Activated CD4-positive, alpha-beta T cell treated with anti-CD3 and anti-CD28 coated beads, Interleukin-2, amount 50 U/mL, for 4 hours (primary cell): ENCODE measurements at places on chromosomes 1 and 21.

DNA sequence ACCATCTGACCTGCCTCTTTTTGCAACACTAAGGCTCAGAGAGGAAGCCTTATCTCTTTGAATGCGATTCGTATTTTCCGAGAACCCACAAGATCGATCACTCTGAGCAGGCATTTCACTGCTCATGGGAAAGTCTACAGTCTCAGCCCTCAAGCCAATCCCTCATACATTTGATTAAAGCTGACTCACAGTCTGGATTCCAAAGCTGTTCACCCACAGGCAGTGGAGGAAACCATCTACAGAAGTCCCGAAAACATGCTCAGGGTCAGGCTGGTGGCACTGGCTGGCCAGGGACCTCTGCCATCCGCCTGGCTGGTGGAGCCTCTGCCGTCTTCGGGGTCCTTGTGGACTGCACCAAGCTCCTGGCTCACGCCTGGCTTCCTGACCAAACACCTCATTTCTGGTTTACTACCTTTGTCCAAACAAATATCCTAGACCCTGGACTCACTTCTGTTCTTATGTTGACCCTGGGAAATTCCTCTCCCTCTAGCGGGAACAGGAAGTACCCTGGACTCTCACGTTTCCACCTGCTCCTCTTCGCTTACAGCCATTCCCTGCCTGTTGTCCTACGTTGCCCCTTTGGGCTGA lies 650.0 kb downstream of the SMYD3 start:
- no peak for DNase-seq

DNA sequence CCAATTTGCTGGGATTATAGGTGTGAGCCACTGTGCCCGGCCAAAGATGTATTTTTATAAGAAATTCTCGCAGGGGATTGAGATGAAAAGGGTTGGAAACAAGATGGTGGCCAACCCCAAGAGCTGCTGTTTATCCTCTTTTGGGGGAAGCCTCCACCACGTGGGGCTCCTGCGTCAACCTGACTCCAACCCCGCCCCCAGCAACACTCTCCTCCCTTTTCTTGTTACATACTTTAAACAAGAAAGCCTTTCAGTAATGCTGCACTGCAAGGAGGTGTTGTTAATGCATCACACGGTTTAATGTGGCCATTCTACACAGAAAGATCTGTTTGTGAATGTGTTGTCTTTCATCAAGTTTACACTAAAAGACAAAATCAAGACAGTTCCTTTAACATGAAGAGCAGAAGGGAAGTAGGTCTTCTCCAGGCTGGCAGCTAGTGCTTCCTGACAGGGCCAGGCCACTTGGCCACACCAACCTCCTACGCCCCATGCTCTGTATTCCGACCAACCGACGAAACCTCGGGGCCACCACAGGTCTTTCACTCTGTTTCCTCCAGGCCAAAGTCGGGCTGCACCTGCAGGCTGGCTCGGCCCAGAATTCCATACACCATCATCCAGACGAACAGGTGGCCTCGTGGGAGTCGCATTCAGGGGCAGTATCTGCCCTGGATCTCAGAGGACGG lies 25.9 kb downstream of the C2CD2 start:
- DNase-seq: no peak

GRCh38 chr1:200081969-200082245 lies 54.4 kb downstream of the NR5A2 start:
- no peak for DNase-seq

DNA sequence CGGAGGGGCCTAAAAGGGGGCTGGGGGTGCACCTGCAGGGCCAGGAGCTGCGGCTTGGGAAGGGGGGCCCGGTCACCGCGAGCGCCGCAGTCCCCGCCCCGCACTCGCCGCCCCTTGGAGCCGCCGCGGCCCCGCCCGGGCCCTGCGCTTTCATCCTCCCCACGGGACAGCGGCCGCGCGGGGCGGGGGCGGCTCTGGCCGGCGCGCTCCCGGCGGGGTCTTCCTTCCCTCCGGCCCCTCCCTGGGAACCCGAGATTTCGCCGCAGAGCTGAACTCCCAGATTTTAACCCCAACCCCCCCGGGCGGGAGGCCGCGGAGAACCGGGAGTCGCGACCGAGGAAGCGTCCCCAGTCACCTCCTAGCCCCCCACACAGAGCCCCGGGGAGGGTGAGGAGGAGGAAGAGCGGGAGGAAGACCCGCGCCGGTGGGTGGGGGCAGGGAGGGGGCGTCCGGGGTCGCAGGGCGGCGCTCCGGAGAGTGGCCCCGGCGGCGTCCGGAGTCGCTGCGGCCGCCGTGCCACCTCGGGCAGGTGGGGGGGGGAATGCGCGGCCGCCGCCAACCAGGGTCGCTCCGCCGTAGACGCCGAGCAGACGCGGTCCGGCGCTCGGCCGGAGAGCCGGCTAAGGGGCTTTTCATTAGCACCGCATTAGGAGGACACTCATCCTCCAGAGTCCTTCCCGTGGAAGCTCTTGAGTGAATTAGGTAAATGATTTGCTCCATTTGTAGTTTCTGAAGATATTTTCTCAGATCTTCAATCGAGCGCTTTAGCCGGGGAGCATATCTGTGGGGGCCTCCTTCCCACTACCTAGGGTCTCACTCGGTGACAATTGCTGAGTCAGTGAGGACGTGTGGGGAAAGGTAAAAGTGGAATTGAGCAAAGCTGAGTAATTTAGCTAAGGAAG lies 31.6 kb upstream of the NFIA start:
- no peak for DNase-seq

DNA sequence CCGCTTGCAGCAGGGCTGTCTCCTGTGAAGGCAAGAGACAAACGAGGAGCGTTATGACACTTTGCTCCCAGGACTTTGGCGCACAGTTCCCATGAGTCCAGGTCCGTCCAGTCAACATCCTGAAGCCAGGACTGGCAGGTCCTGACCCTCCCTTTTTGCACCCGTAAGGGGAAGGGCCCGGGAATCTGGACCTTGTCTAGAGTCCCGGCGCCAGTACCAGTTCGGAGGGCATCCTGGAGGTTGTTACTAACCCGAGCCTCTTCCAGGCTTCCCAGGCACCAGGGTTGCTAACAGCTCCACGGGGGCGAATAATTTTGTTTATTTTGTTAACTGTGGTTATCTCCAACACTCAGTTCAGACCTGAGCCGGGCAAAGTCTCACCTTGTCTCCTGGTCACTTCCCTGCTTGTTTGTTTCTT lies 682 bp upstream of the RWDD3 start:
- DNase-seq: no peak

DNA sequence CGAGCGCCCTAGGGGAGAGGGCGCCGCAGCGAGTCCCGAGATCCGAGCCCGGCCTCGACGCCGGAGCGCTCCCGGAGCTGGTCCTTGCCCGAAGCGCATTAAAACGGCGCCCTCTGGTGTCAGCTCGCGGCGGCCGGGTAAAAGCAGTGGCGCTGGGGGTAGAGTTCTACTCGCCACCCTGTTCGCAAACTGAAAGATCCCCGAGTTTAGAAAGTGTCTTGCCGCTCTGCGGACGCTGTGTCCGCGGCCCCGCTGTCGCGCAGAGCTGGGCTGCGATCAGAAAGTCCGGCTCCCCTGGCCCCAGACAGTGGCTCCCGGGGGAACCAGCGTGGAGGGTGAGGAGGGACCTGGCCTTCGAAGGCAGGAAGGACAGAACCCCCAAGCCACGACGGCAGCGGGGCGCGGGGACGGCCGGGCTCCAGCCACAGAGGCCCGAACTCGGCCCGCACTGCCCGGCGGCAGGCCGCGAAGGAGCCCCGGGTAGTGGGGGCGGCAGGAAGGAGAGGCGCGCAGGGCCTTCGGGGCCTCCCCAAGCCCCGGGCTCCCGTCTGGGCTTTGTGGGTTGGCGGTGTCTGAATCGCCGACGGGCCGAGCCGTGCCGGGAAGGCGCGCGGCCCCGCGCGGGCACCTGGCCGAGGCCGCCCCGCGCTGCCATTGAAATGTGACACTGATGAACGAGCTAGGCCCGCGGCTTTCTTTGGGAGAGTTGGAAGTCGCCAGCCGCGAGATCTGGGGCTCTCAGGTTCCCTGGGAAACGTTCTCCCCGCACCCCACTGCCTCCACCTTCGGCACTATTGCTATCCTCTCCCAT lies 39.1 kb upstream of the NFIA start:
- peak; percentile 82 for DNase-seq

- no peak for DNase-seq
Measured at GRCh38 chr1:179805291-179806195, 62.5 kb downstream of the FAM163A start.

DNA sequence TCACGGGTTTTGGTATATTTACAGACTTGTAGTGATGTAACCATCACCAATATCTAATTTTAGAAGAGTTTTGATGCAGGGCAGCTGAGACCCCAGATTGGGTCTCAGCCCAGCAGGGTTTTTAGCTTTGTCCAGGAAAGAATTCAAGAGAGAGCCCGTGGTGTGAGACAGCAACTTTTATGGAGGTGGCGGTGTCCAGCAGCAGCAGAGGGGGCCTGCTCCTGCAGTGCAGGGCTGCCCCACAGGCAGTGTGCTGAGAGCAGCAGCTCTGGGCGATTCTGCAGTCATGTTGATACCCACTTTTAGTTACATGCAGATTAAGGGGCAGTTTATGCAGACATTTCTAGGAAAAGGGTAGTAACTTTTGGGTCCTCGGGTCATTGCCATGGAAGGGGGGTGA lies 1.8 kb upstream of the EPHX1 start:
- DNase-seq: no peak

- DNase-seq: no peak
Measured at GRCh38 chr21:37199057-37199924, 67.8 kb downstream of the VPS26C start.

- DNase-seq: no peak
Measured at GRCh38 chr21:30209601-30210000, 6.3 kb downstream of the CLDN8 start.

- no peak for DNase-seq
Measured at GRCh38 chr21:22925032-22925431, 1926.8 kb downstream of the NCAM2 start.

GRCh38 chr1:185860859-185861258 lies 126.7 kb downstream of the HMCN1 start:
- no peak for DNase-seq

DNA sequence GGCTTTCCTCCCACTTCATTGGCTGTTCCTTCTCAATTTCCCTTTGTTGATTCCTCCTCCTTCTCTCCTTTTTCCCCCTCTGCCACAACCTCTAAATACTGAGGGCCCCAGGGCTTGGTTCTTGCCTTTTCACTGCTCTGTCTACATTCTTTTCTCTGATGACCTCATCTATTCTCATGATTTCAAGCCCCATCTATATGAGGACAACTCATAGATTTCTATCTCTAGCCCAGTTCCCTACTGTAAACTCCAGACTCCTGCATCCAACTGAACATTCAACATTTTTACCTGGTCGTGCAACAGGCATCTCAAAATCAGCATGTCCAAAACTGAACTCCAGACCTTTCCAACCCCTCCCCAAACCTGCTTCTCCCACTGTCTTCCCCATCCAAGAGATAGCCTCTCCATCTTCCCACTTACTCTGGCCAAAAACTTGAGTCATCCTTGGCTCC lies 11.5 kb upstream of the SLC9A1 start:
- no peak for DNase-seq

DNA sequence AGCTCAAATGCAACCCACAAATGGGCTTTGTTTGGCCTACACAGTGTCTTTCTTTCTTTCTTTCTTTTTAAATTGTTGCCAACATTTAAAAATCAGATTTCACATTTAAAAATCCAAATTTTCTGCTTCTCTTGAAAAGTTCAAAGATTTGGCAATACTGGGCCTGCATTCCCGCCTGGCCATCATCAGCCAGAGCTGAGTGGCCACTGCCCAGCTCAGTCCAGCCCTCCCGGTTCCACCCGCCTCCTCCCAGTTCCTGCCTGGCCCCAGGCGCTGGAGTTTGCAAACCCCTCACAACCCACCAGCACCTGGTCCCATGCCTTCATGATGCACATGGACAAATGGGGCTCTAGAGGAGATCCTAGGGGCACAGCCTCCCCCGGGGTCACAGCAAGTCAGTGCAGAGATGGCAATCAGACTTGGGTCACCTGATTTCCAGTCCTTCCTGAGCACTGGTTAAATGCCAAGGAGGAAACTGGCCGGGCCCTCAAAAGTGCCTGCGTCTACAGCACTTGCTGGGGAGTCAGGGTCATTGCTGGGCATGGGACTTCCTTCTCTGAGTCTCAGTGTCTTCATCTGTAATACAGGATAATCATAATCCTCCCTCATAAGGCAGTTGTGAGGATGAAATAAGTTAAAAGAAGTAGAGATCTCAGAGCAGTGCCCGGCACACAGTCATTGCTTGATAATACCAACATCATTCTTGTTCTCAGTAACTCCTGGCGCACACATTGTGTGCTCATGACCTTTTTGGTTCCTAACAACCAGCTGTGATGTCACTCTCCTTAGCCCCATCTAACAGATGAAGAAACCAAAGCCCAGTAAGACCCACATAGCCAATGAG lies 41.0 kb upstream of the LAPTM5 start:
- DNase-seq: no peak

- DNase-seq: no peak
Measured at GRCh38 chr21:37863842-37864241, 52.4 kb downstream of the KCNJ6 start.

DNA sequence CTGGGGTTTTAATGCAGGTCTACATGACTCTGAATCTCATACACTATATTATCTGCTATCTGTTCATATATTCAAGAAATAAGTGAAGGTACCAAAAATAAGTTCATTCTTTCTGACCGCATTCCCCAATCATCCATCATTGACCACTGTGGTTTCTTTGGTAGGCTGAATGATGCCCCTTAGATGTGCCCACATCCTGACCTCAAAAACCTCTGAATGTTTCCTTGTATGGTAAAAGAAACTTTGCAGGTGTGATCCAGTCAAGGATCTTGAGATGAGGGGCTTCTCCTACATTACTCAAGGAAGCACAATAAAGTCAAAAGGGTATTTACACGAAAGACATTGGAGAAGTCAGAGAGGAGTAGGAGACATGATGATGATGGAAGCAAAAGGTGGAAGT lies 60.6 kb upstream of the LRRC8B start:
- no peak for DNase-seq

DNA sequence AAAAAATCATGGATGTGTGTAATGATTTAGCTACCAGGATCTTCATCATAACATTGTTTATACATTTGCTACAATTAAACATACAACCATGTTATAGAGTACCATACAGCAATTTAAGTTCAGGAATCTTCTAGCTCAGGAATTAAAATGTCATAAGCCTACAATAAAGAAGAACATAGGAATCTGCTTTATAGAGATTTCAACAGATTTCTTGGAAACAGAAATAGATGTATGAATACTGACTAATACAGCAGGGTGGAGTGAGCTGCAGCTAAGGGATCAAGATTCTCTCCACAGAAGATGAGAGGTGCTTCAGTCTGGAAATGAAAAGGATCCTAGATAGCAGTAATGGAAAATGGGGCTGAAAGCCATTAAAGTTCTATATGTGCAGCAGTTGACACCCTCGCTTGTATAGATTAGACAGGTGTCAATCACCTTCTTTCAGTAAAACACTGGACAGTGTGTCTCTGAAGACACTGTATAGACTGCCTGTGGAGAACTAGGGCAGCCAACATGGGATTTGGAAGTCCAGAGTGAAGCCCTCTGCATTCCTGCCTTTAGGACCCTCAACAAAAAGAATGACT lies 73.9 kb downstream of the DNTTIP2 start:
- DNase-seq: no peak
